ENCODE measurements at places on chromosomes 7 and 10.

DNA sequence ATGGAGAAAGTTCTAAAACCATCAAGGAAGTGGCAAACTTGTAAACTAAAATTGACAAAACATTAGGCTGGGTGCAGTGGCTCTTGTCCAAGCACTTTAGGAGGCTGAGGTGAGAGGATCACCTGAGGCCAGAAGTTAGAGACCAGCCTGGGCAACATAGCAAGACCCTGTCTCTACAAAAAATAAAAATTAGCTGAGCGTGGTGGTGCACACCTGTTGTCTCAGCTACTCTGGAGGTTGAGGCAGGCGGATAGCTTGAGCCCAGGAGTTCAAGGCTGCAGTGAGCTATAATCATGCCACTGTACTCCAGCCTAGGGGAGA lies 29.4 kb upstream of the HNRNPH3 start:
- H3K4me1 ChIP-seq, result no peaks in the 10 kb centered on the region
- H3K27me3 ChIP-seq, result no peaks in the 10 kb centered on the region
- no peak for DNase-seq
- no peaks in the 10 kb centered on the region for H3K36me3 ChIP-seq

- no peak for DNase-seq
- H3K36me3 ChIP-seq, result no peaks in the 10 kb centered on the region
- H3K27me3 ChIP-seq, result no peaks in the 10 kb centered on the region
- H3K4me3 ChIP-seq, result no peak overlapping the region
These were observed 32.1 kb upstream of the SLC26A4 start for GRCh38 chr7:107628461-107629064.

GRCh38 chr10:71060476-71061426 lies 151.6 kb upstream of the UNC5B start:
- no peak for DNase-seq
- H3K36me3 ChIP-seq, result no peaks in the 10 kb centered on the region

DNA sequence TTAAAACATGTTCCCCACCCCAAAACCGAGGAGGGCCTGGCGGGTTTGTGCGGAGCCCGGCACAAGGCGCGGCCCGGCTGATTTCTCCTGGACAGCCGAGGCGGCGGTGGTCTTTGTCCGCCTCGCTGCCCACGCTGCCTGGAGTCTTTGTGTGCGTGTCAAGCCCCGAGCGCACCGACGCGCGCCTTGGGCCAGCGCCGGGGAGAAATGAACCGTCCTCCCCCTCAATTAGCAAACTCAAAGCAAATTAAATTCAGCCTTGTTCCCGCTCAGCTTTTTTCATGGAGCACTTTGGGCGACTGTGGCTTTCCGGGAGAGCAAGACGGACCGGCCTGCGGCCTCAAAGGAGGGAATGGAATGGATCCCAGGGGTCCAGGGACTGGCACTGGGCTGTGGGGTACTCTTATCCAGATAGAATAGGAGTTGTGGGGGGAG lies 4.1 kb downstream of the EMX2 start:
- H3K36me3 ChIP-seq, result no peaks in the 10 kb centered on the region
- DNase-seq, result no peak
- H3K27me3 ChIP-seq, result peaks cover 99% of the 10 kb centered on the region
- no peaks in the 10 kb centered on the region for H3K4me1 ChIP-seq
- no peak overlapping the region for H3K4me3 ChIP-seq

- no peak overlapping the region for H3K4me3 ChIP-seq
- DNase-seq, result no peak
- no peaks in the 10 kb centered on the region for H3K36me3 ChIP-seq
These were observed 212.2 kb downstream of the BMPER start for GRCh38 chr7:34117573-34117972.

- H3K27ac ChIP-seq, result no peak within 1 kb of the TSS
- peak within 1 kb of the TSS; percentile 7 for H3K4me3 ChIP-seq
- H3K27me3 ChIP-seq, result peaks cover 25% of the 10 kb centered on the region
- peak; percentile 47 for DNase-seq
- no peaks in the 10 kb centered on the region for H3K36me3 ChIP-seq
These were observed at the start of gene SPOCK2 for GRCh38 chr10:72087969-72088888. Gene SPOCK2, minus strand, starts transcription at chr10:72088551. Its CDS starts 223 bp downstream, at chr10:72088328.

- no peaks in the 10 kb centered on the region for H3K36me3 ChIP-seq
- H3K4me1 ChIP-seq, result peaks cover 28% of the 10 kb centered on the region
- DNase-seq, result no peak
- H3K4me3 ChIP-seq, result no peak overlapping the region
These were observed 67.0 kb upstream of the CAV2 start for GRCh38 chr7:116432527-116432916.

DNA sequence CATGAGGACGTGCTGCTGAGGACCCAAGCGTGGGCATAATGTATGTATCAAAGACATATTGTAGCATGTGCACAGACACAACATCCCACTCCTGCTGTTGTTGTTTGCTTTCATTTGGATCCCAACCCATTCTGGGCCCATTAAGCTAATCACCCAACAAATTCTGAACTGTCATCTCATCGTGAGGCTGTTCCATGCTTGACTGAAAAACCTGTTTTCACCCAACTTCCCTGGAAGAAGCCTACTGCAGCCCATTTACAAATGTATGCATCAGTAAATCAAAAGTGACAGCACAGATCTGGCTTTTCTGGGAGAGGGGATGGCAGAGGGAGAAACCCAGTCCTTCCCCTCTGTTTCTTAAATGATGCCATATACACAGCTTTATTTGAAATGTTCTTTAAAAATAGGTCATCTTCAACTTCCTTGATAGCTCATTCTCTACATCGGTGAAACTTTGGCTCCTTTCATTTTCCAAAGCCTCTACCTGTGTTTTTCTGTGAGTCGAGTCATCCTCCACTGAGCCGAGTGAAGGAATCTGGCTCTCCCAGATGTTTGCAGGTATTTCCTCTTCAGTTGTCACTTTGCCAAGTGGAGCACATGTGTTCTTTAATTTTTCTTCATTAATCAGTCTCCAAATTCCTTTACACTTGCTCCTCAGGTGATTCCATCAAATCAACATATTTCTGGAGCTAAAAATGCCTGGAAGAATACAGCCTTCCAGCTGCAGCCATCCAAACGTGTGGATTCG lies 151.8 kb downstream of the CHN2 start:
- no peak for DNase-seq
- H3K36me3 ChIP-seq, result no peaks in the 10 kb centered on the region
- no peaks in the 10 kb centered on the region for H3K27me3 ChIP-seq
- H3K27ac ChIP-seq, result no peak overlapping the region
- H3K4me1 ChIP-seq, result peaks cover 48% of the 10 kb centered on the region

DNA sequence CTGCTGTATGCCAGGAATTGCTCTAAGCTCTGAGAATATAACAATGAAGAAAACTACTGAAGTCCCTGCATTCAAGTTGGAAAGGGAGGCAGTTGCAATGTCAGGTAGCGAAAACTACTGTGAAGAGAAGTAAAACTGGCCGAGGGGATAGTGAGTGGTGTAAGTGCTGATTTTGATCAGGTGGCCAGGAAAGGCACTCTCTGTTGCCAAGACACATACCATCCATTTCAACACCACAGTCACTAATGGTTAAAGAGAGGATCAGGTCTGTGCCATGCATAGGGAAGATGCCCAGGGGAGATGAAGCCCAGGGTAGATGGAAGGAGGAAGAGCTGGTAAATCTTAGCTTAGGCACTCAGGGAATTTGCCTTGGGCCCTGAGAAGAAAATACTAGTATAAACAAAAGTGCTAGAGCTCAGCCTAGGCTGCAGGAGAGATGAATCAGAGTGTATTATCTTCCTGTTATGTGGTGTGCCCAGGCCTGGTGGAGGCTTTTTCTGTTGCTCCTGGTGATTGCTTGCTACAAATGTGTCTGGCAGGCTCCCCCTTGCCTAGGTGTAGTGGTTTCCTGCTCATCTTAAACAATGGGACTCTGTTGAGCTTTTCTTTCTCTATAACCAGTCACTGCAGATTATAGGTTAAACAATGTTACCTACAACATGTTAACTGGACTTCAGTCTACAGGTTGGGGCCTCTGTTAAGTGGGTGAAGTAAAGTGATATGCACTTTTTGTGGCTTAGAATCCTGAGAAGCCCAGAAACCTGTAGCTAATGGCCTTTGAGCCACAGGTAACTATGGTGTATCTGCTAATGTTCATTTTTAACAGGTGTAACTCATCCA lies 125.5 kb downstream of the LRRC4 start:
- peaks cover 14% of the 10 kb centered on the region for H3K36me3 ChIP-seq
- no peaks in the 10 kb centered on the region for H3K27me3 ChIP-seq
- H3K4me3 ChIP-seq, result no peak overlapping the region
- H3K27ac ChIP-seq, result no peak overlapping the region
- no peaks in the 10 kb centered on the region for H3K4me1 ChIP-seq

DNA sequence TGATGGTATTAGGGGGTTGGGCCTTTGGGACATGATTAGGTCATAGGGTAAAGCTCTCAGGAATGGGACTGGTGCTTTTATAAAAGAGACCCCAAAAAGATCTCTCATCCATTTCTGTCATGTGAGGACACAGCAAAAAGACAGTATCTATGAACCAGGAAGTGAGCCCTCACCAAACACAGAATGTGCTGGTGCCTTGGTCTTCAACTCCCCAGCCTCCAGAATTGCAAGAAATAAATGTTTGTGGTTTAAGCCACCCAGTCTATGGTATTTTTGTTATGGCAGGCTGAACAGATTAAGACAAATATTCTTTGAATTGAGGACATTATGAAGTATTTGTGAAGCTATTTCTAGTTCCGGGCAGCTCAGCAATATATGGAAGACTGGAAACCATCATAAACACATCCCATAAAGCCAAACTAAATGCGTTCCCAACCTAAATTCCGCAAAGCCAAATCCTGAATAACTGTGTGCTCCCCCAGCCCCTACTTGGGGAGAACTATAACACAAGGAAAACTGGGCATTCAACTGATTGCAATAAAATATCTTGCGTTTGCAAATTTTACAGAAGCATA lies 153.7 kb downstream of the GALNT17 start:
- no peaks in the 10 kb centered on the region for H3K4me1 ChIP-seq
- DNase-seq, result no peak
- H3K36me3 ChIP-seq, result no peaks in the 10 kb centered on the region
- H3K27ac ChIP-seq, result no peak overlapping the region

DNA sequence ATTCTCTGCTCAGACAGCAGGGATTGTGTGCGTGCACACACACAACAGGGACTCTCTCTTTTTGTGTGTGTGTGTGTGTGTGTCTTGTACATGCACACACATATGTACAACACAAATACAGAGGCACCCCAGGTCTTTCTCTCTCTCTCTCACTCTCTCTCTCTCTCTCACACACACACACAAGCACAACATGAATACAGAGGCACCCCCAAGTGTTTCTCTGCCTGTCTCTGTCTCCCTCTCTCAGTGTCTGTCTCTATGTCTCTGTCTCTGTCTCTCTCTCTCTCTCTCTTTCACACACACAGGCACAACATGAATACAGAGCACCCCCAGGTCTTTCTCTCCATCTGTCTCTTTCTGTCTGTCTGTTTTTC lies 746 bp downstream of the NPFFR1 start:
- peaks cover 30% of the 10 kb centered on the region for H3K27me3 ChIP-seq
- no peak overlapping the region for H3K4me3 ChIP-seq
- H3K36me3 ChIP-seq, result no peaks in the 10 kb centered on the region
- H3K27ac ChIP-seq, result no peak overlapping the region
- DNase-seq, result no peak

DNA sequence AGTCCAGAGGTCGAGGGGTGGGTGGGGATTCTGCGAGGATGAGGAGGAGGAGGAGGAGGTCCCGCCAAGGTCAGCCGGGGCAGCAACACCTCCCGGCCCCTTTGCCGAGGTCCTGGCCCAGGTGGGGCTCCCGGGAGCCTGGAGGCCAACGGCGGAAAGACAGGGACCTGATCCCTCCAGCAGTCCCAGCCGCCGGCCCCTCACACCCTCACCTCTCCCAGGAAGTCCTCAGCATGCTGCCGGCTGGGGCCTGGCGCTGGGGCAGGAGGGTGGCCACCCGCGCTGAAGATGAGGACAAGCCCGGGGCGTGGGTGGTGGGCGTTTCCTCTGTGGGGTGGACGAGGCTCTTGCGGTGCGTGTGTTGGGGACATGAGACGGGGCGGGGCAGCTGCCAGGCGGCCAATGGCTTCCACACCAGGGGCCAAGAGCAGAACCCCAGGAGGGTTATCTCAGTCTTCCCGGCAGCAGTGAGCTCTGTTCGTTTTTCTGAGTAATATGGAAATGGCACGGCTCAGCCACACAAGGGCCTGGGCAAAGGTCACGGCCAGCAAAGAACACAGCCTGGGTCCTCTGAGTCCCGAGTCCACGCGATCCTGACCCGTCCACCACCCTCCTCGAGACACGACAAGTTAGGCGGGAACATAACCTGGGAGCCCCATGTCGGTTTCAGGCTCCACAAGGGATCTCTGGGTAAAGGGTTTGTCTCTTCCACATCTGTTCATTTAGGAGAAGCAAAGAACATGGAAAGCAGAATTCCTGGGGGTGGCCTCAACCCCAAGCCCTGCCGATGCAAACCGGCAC lies 82.9 kb upstream of the PDGFA start:
- no peaks in the 10 kb centered on the region for H3K36me3 ChIP-seq
- H3K27ac ChIP-seq, result no peak overlapping the region
- no peaks in the 10 kb centered on the region for H3K27me3 ChIP-seq
- peak; percentile 67 for DNase-seq

GRCh38 chr10:24706479-24707118 lies 17.1 kb downstream of the ARHGAP21 start:
- no peak overlapping the region for H3K4me3 ChIP-seq
- H3K36me3 ChIP-seq, result no peaks in the 10 kb centered on the region
- peaks cover 30% of the 10 kb centered on the region for H3K4me1 ChIP-seq
- peak overlapping the region; percentile 65 for H3K27ac ChIP-seq
- DNase-seq, result peak; percentile 74
- H3K27me3 ChIP-seq, result no peaks in the 10 kb centered on the region

DNA sequence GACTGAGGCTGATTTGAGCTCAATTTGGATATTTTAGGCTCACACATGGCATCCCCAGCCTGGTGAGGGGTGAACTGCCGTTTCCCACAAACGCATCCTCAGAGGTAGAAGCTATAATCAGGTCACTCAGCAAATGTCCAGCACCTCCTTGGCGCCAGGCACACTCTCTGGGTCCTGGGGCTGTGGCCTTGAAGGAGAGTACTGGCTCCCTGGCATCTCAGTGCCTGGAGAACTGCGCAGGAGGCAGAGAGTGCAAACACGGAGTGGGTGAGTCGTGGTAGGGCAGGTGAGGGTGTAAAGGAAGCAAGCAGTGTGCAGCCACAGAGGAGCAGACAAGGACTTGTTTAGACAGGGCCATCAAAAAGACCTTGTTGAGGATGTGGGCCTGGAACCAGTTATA lies 224.0 kb upstream of the ZNF32 start:
- H3K4me1 ChIP-seq, result no peaks in the 10 kb centered on the region
- H3K27me3 ChIP-seq, result no peaks in the 10 kb centered on the region
- DNase-seq, result no peak
- H3K4me3 ChIP-seq, result no peak overlapping the region
- no peaks in the 10 kb centered on the region for H3K36me3 ChIP-seq

DNA sequence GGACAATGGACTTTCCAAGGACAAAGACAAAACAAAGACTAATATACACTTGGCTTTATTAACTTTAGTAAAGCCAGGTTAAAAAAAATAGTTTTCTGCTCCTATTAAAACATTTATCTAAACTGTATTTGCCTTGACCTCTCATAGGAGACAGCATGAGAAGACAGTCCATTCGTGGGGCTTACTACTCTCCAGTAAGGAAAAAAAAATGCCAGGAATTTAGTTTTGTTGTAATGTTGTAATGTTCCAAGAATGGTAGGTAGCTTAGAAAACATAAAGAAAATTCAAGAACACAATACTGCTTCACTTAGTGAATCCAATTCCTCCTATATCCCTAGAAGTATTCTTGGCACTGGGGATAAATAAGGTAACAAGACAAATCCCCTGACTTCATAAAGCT lies 81.7 kb downstream of the KMT2C start:
- H3K4me1 ChIP-seq, result peaks cover 3% of the 10 kb centered on the region
- DNase-seq, result no peak
- no peaks in the 10 kb centered on the region for H3K27me3 ChIP-seq
- H3K36me3 ChIP-seq, result peaks cover 20% of the 10 kb centered on the region

GRCh38 chr10:62024026-62024701 lies 122.7 kb downstream of the ARID5B start:
- peaks cover 70% of the 10 kb centered on the region for H3K4me1 ChIP-seq
- H3K27me3 ChIP-seq, result no peaks in the 10 kb centered on the region
- no peaks in the 10 kb centered on the region for H3K36me3 ChIP-seq
- no peak overlapping the region for H3K4me3 ChIP-seq

Data from RWPE2 (cell line).